ENCODE measurements at places on chromosomes 11 and 22.

GRCh38 chr11:26930518-26931247, 63.2 kb upstream of the FIBIN start:
- no peak for DNase-seq

DNA sequence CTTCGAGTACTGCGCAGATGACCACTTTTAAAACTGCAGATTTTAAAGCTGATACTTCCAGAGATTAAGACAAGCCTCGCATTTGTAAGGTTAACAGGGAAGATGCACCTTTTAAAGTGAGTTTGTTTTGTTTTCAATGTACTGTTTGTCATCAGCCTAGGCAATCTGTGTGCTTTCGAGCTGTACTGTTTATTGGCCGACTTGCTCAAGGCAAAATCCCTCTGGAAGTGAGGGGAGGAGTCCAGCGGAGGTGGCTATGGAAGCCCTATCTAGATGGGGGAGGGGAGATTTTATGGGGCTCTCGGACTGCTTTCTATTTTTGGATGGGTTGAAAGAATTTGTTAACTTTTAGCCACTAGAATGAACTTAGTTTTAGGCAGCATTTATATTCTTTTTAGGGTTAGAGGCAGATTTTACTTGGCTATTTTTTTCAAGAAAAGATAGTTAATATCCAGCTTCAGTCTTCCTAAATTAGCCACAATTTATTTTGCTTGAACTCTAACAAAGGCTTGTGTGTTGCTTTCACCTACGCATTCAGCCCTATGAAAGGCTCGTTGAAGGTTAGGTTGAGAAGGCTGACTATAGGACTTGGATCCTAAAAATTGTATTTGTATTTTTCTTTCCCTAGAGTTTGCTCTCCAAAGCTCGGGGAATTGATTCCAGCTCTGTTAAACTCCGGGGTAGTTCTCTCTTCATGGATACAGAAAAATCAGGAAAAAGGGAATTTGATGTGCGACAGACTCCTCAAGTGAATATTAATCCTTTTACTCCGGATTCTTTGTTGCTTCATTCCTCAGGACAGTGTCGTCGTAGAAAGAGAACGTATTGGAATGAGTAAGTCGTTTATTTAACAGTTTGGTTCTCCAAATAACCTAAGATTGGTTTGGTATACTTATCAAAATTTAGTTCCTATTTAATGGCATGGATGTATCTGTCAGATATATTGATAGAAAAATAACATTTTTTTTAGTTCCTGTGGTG, 2.1 kb downstream of the WEE1 start:
- peak; percentile 14 for DNase-seq

DNA sequence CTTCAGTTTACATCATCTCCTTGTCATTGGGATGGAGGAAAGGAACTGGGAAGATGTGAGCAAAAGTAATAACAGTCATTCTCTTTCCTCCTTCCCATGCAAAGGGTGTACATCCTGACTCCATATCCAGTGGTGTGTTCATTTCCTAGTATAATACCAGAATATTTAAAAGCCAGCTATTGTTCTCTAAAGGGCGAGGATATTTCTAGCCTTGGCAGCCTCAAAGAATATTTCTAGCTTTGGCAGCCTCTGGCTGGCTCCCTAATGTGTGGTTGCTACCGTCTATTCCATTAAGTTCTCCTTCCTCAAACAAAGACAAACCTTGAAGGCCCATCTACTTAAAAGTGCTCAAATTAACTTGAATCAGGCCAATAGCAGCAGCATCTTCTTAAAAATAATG, 114.0 kb downstream of the FAM76B start:
- DNase-seq, result no peak

- no peak for DNase-seq
Observed at GRCh38 chr11:32149748-32150147, 58.9 kb downstream of the RCN1 start.

DNA sequence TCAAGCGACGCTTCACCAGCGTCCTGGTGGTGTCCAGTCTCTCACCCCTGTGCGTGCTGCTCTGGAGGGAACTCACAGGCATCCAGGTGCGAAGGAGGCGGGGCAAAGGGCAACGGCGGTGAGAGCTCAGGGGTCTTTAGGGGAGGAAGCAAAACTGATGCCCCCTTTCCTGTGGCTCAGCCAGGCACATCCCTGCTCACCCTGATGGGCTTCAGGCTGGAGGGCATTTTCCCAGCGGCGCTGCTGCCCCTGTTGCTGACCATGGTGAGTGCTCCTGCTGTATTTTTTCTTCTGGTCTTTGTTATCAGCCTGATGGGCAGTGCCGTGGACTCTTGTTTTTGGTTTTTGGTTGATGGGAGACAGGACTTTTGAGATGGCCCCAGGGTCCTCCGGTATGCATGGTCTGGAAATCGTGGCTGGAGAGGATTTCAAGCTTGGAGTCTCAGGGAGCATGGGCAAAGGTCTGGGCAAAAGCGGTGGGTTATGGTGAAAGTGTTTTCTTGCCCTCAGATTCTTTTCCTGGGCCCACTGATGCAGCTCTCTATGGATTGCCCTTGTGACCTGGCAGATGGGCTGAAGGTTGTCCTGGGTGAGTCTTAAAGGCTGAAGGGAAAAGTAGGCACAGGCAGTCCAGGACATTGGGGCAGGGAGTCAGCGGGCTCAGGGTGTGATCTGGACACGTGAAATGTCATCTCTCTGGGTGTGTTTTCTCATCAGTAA, 695 bp downstream of the RCE1 start:
- no peak for DNase-seq

DNA sequence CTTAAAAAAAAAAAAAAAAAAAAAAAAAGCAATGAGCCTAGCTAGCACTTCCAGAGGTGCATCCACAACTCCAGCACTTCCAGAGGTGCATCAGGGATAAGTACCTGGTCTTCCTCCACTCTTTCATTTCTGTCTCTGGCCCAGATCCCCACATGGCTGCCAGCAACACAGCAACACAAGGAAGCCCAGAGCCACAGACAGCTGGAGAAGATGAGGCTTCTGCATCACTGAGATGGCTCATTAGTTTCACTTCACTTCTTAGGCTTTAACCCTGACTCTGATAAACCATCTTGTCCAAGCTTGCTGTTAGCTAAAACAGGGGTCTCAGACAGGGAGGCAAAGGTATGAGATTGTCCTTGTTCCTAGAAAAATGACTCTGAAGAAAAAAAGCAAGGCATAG, 35.6 kb downstream of the PC start:
- DNase-seq, result no peak
